Cerebellar cortex (tissue), 1 donor: ENCODE measurements at places on chromosomes 1 and 21.

- no peak for DNase-seq
Measured at GRCh38 chr1:44985747-44986359, 542 bp downstream of the EIF2B3 start.

- DNase-seq = no peak
Measured at GRCh38 chr1:117173691-117174090, 37.0 kb downstream of the VTCN1 start.

- DNase-seq = peak; percentile 56
Measured at GRCh38 chr1:169853341-169853740, 40.4 kb downstream of the SCYL3 start.

DNA sequence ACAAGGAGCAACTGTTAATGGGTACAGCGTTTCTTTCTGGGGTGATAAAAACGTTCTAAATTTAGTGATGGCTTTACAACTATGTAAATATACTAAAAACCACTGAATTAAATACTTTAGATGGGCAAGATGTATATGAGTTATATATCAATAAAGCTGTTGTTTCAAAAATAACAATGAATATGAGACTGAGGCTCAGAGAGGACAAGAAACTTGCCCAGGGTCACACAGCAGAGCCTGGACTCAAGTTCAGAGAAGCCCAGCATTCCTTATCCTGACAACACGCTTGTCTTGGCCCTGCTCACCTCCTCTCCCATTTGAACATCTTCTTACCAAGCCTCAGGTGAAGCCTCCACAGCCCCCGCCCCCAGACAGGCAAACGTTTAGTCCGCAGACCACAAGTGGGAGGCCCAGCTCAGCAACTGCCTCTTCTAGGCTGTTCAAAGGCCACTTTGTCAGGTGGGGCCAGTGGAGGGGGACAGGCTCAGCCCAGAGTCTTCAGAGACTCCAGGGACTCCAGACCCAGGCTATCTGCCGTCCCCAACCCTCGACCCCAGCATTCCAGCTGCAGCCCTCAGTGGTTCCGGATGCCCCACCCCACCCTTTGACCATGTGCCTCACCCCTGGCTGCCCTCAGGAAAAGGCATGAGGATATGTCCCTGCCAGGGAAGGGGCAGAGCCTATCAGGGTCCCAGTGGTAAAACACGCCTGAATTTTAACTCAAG is 17.9 kb downstream of the SDC3 start:
- no peak for DNase-seq
